Memory B cell (primary cell): ENCODE measurements at places on chromosomes 7 and 10.

- no peak for DNase-seq
Observed at GRCh38 chr10:95397747-95398146, 106.9 kb upstream of the PDLIM1 start.

- DNase-seq, result no peak
Observed at GRCh38 chr7:88329532-88330463, 23.1 kb upstream of the STEAP4 start.

- no peak for DNase-seq
Observed at GRCh38 chr7:66682350-66683093, 53.8 kb downstream of the KCTD7 start.

DNA sequence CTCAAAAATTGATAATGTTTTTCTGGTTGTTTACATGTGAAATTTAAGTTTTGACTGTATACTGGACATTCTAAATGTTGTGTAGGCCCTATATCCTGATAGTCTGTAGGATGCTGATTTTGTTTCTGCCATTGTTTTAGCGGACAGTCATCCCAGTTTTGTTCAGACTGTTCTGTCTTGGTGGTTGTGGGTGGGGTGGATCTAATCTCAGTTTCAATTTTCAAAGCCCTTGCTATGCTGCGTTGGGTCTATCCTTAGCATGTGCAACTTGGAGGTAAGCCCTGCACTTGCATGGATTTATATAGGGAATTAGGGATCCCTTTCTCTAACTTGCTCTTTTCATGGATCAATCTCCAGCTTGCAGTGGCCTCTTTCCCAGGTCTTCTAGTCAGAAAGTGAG, 19.1 kb downstream of the DBF4 start:
- no peak for DNase-seq

- DNase-seq, result no peak
Observed at GRCh38 chr10:12934777-12935176, 66.7 kb downstream of the CCDC3 start.

- no peak for DNase-seq
Observed at GRCh38 chr10:17202506-17202905, 1.0 kb upstream of the TRDMT1 start.

DNA sequence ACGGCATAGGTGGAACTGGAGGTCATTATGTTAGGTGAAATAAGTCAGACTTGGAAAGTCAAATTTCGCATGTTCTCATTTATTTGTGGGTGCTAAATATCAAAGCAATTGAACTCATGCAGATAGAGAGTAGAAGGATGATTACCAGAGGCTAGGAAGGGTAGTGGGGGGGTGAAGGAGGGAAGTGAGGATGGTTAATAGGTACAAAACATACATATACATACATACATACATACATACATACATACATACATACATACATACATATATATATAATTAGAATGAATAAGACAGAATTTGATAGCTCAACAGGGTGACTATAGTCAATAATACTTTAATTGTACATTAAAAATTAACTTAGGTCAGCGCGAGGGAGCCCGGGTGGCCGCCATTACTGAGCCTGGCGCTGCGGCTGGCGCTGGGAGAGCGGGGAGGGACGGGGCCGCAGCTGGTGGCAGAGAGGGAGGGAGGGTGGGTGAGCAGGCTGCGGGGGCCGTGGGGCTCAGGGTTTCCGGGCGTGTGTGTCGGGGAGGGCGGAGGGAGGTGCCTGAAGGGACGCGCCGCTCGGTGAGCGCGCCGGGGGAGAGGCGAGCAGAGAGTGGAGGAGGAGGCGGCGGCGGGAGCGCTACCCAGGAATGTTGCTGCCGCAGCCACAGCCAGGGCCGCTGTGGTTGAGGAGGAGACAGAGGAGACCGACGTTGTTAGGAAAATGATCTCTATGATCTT, 85.8 kb upstream of the EGFR start:
- no peak for DNase-seq

GRCh38 chr10:97319671-97320479, 804 bp downstream of the FRAT1 start:
- peak; percentile 76 for DNase-seq

- no peak for DNase-seq
Observed at GRCh38 chr10:99834410-99834809, 52.0 kb downstream of the ABCC2 start.

- DNase-seq, result no peak
Observed at GRCh38 chr10:103231047-103231551, 14.6 kb upstream of the RPEL1 start.

GRCh38 chr7:99383791-99384370, 9.4 kb downstream of the ARPC1B start:
- DNase-seq, result no peak

GRCh38 chr7:127534636-127535035, 50.8 kb downstream of the GCC1 start:
- no peak for DNase-seq

DNA sequence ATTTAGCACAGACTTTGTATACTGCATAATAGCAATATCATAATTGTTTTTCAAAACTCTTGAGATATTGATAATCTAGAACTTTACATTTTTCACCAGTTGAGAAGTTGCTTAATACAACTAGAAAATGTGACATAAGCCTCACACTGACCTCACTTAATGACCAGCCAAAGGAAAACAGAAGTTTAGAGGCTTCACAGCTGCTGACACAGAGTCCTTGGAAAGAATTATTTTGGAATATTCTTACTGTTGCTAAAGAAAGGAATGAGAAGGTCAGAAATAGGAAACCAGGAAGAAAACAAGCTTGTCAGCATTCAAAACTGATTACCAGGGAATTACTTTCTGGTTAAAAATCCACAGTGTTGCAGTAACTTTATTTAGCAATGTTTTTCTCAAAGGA, 35.5 kb upstream of the WASL start:
- no peak for DNase-seq

- no peak for DNase-seq
Observed at GRCh38 chr7:138584283-138584682, 116.9 kb downstream of the SVOPL start.

DNA sequence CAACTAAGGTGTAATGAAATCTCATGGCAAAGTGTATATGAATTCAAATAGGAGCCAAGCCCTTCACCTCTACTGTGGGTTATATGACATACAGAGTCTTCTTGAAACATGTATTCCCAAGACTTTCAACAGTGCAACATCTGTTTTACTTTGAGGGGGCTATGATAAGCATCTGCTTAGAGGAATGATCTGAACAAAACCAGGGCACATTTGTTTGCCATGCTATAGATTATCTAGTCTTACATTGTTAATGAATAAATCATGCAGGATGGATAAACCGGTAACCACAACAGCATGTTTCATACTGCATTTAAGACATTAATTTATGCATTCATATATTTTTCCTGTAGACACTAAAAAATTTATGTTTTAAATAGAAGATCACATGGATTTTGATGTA, 1021.9 kb downstream of the LRMDA start:
- DNase-seq, result no peak

DNA sequence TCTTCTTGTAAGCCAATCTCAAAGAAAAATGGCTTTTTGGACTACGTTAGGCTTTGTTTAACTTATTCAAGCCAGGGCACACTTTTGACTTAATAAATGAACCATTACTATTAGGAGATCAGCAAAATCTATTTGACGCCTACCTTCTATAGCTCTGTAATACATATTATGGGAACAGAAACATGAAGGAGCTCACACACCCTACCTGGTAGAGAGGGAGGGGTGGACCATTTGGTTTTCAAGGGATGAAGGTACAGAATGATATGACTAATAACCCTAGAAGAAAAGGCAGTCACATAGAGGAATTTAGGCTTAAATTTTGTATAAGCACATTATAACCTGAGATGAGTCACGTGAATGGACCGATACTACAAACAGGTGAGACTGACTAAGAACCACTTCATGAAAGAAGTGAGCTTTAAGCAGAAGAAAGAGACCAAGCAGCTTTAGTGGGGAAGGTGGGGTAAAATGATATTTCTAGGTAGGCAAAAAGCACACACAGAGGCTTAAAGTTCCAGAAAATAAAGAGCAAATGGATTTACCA, 106.8 kb upstream of the CTTNBP2 start:
- no peak for DNase-seq

DNA sequence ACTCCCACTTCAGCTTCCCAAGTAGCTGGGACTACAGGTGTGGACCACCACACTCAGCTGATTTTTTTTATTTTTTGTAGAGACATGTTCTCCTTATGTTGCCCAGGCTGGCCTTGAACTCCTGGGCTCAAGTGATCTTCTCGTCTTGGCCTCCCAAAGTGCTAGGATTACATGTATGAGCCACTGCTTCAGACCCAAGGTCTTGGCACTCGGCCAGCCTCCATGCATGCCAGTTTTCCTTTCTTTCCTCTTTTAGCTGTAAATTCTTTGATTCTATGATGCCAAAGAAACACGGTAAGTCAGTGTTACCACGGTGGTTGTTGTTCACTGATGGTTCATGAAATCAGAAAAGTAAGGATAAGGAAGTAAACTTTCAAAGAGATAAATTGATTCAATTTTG, 3.0 kb upstream of the MGAM start:
- no peak for DNase-seq

DNA sequence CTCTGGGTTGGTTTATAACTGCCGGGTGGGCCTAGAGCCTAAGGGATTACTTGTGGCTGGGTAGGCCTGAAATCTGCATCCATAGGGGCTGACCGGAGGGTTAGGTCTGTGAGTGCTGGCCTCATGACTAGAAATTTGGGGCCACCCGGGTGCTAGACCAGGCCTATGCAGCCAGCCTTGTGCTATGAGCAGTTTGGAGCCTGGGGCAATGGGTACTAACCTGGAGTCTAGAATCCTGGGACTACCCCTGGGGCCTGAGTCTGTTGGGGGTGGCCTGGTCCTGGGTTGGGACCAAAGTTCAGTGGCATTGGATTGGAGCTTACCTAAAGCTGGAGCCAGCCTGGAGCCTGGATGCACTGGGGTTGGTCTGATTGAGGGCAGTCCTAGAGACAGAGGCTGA, 995.2 kb downstream of the ANKRD7 start:
- DNase-seq, result no peak

GRCh38 chr7:45570797-45571196, 3.4 kb upstream of the ADCY1 start:
- no peak for DNase-seq

DNA sequence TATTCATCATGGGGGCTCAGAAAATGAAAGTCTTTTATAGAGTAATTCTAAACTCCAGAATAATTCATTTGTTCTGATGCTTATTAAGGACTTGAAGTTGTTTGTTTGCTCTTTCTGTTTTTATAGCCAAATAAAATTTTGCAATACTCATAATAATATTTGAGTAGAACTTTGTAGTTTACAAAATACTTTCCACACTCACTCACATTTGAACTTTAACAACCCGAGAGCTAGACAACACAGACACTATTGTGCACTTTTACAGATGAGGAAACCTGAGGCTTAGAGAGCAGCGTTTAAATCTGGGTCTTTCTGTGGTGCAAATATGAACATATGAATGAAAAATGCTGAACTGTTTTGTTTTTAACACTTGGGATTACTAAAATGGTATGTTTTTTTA, 126.8 kb downstream of the KAT6B start:
- DNase-seq, result no peak
